ENCODE measurements at places on chromosomes 11 and 22. TPM values are rescaled to one million over a fixed set of nuclear protein-coding genes. Genes with fewer than 3 reads are reported as not detected.

NNMT gene
- total RNA-seq: not detected

- DNase-seq: peak; percentile 69
Observed at GRCh38 chr11:77191823-77192495, 63.9 kb downstream of the MYO7A start.

GRCh38 chr11:112249871-112250610, 10.6 kb downstream of the PLET1 start:
- DNase-seq: no peak

DNA sequence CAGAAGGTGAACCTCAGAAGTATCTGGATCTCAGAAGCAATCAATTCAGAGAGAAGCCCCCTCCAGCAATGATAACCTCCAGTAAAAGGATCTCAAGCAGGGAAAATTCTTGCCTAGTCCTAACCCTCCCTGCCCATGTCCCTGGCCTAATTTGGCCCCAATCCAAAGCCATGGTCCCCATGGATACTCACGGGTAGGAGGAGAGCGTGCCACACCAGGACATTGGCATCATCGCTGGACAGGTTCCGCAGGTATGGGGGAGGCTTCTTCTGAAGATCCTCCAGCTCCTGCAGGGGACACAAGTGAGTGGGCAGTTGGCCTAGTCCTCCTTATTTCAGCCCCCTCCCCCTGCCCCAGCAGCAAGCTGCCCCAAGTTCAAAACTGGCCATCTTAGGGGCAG, 7.3 kb downstream of the UBE2L6 start:
- DNase-seq: no peak

DNA sequence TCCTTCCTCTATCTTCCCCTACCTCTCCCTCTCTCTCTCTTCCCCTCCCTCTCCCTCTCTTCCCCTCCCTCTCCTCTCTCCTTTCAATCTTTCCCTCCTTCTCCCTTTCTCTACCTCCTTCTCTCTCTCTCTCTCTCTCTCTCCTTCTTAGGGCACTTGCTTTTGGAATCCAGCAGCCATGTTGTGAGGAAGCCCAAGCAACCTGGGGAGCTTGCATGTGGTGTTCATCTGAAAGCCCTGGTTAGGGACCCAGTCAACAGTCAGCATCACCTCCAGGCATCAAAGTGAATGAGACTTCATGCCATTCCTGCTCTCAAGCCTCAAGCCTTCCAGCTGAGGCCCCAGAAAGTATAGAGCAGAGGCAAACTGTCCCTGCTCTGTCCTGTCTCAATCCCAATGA, 65.6 kb upstream of the SHISAL1 start:
- no peak for DNase-seq

GRCh38 chr11:76207642-76208401, 1.5 kb upstream of the WNT11 start:
- peak; percentile 69 for DNase-seq

DNA sequence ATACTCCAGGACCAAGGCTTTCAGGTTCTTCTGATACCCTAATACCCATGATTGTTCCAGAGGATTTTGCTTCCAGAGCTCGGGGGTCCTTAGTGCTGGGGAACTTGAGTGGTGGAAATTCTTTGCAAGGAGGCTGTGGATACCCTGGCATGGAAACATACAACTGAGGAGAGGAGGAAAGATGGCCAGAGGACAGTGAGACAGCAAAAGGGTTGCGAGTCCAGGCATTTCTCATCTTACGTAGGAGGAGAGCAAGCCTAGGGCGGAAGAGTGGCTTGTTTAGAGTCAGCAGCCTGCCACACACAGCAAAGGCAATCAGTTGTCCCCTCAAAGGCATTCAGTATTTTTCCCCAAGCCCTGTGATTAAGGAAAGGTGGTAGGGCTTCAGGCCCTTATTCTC, 73.5 kb downstream of the ADM start:
- DNase-seq: no peak
